ENCODE measurements at places on chromosomes 3 and 15. TPM values are rescaled to one million over a fixed set of nuclear protein-coding genes. Genes with fewer than 3 reads are reported as not detected.

- DNase-seq, result no peak
Observed at GRCh38 chr15:66587749-66588148, 22.0 kb upstream of the LCTL start.

DNA sequence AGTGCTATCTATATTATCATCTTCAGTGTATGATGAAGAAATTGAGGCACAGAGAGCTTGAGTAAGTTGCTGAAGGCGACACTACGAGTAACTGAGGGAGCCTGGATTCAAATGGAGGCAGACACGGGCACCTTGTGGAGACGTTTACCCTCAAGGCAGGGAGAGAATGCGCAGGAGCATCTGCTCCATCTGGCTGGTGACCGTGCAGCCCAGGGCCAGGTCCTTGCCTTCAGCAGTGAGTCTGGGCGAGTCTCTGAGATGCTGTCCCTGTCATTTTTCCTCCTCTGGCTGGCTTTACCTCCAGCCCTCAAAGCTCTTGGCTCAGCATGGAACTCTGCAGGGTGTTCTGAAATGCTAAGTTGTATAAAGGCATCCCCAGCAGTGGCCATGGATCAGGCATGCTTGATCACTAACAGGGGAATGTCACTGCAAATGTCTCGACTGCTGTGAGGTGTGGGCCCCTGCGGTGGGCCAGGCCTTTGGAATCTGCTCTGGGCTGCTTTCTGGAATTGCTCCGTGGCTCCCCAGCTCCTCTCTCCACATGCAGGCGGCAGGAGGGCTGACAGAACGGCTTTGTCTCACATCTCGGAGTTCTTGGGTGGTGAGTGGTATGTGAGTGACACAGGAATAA lies 19.7 kb downstream of the SPSB4 start:
- DNase-seq, result no peak

The TUSC2 gene
- 29.6 TPM for total RNA-seq

The CFAP44 gene
- 1.2 TPM for total RNA-seq

DNA sequence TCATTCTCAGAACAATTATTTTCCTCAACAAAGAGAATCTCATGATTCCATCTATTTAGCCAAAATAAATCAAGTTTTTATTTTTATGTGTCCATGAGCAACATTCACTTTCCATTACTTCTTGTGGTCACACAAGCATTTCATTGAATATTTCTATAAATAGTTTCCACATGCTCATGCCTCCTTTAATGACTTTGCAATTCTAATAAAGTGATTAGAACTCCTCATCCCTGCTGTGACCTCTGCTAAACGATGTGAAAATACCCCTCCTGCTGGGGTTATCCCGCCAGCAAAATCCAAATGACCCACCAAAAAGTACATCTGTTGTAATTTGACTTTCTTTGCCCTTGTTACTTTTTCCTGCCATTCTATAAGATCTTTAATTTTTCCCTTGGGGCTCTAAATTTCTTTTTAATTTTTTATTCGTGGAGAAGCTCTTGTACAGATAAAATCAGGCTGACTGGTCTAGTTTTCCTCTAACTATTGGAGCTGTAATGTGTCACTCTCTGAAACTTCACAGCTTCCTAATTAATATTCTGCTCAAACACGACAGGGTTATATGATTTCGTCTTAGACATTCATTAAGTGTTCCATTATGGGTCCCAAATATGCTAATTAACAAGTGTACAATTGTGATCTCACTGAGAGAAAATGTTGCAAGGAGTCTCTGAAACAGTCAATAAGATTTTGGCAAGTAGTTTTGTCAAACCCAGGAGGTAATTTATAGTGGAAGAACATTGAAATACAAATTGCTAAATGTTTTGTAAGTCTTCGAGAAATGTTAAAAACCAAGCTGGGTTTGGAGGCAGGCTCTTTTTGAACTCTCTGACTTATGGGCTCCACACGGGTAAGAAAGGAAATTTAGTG lies 533.1 kb upstream of the NAALADL2 start:
- no peak for DNase-seq

The CHRM5 gene
- total RNA-seq, result not detected

DNA sequence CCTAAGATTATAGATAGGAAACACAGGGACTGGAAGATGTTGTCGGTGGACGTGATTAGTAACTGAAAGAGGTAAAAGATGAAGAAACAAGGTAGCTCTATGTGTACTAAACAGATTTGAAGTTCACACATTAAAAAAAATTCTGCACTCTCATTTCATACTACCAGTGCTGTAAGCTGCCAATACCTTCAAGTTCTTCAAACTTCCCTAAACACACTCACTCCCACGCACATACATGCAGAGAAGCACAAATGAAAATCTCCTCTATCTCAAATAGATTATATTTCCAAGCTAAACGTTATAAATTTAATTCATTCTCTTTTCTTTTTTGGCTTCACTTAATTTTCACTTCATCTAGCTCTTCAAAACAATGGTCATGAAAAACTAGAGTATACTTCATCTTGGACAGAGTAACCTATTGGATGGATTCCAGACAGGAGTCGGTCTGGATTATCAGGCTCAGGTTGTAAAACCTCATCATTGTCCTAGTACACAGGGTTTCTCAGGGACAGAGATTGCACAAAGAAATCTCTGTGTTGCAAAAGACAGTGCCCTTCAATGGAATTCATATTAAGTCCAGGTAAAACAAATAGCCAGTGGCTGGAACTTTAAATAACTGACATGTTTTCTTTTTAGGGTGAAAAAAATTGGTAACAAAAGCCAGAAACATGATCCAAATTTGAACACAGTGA lies 408.1 kb upstream of the ZNF385D start:
- DNase-seq, result no peak

GRCh38 chr3:134917631-134918030 lies 122.6 kb downstream of the EPHB1 start:
- DNase-seq, result no peak

- no peak for DNase-seq
Observed at GRCh38 chr15:76903251-76903681, 1.9 kb downstream of the SCAPER start.

GRCh38 chr15:88036154-88036839 lies 220.2 kb downstream of the NTRK3 start:
- DNase-seq, result no peak

- no peak for DNase-seq
Observed at GRCh38 chr15:48221885-48222284, 15.8 kb downstream of the SLC12A1 start.

DNA sequence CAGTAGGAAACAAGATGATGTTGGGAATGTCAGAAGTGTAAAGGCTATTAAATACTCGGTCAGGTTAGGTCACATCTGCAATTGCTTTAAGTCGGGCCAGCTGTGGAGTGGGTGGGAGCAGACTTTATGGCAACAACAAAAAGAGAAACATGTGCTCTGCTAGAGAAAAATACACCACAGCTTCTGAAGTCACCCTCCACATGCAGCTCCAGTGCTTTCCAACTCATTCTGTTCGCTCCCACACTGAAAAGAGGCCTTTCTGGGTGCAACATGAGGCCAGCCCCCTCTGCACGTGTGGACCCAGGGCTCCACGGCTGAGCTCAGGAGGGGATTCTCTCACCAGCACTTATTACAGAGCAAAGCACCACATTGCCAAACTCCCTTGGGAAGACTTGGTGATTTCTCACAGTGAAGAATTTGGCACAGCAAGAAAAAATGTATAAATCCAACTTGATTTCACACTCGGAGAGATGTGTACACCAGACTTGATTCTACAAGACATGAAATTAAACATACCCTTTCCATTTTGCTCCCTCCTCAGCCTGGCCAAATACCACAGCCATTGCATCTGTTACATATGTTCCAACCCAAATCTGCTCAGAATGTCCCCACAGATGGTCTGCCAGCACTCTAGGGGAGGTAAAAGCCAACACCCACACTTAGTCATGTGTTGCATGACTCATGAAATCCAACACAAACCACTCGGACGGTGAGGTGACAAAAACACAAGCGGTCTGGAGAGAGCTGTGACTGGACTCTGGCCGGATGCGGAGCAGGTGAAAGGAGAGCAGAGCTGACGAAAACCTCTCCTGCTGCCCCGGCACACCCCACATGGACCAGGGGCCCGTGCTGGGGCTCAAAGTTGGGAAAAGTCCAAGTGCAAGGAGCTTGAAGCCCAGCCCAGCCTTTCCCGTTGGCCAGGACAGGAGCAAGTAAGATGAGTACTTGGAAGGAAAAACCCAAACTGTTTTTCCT lies 74.6 kb downstream of the ITGB5 start:
- DNase-seq, result peak; percentile 94

DNA sequence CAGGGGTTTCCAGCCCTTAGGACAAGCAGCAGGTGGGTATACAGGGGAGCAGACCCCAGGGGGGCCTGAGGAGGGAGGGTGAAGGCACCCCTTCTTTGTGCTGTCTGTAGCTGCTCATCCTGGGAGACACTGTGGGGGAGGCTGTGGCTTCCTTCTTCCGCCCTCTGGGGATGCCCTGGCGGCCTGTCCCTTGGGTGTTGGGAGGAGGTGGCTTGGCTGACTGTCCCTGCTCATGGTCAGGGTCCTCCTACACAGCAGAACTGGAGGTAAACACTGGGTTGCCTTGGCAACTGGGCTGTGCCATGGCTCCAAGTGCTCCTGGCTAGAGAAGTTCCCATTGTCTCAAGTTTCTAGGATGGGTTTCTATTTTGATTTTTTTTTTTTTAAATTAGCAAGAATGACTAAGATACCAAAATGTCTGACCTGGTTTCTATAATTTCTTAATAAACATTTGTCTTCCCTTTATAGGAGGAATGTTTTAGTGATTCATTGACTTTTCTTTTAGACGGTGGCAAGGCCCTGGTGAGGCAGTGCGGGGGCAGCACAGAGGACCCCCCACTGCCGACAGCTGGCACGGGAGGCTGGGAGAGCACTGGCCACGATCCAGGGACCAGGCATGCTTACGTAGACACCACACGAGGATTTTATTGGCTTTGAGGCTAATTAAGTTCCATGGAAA lies 12.4 kb downstream of the KLF13 start:
- DNase-seq, result peak; percentile 89

DNA sequence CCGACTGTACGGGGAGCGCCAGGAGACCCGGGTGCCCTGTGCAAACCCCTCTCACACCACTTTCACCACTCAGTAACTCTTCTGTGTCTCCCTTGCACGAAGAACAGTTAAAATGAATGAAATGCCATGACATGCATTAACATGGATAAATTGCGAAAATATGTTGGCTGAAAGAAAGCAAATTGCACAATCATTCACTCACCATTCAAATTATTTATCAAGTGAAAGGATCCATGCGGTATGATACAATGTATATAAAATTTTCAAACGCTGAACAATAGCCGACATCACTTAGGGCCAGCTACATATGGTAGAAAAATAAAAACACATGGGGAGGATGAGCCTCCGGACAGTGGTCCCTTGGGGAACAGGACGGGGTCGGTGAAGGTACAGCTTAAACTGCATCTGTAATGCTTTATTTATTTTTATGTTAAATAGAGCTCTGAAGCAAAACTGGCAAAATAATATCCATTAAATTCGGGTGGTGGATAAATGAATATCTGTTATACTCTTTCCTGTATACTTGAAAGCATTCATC lies 45.9 kb downstream of the SLC12A8 start:
- DNase-seq, result no peak

GRCh38 chr15:67879440-67880129 lies 39.7 kb upstream of the RNU6-1 start:
- peak; percentile 50 for DNase-seq

GRCh38 chr3:125332504-125332903 lies 42.6 kb downstream of the ZNF148 start:
- DNase-seq, result no peak

The GCNT3 gene
- not detected for total RNA-seq

The CD200 gene
- 5.7 TPM for total RNA-seq

The TUSC7 gene
- total RNA-seq, result not detected

DNA sequence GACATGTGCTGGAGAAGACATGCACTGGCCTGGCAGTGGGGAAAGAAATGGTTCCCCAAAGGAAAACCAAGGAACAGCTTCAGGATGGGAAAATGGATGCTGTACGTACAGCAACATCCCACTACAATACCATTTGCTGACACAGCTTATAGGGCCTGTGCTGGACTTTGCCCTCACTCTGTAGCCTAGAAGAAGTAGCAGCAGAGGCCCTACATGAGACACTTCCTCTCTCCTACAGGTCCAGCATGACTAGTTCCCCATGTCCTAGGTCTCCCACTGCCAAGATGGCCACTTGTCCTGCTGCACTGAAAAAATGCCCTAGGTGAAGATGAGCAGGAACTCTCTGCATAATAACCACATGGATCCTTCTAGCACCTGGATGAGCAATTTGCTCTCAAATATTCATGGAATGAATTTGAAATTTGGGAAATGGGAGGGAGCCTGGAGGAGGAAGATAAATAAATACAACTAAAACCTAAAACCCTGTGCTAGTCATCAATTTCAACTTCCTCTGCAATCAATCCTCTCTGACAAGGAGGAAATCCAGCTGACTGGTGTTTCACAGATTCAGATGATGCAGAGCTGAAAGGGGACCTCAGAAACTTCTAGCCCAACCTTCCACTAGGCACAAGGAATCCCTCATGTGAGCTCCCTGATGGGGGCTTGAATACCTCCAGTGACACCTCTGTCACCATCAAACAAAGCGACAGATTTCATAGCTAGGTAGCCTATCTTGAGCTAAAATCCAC lies 514.3 kb upstream of the PPP2R3A start:
- DNase-seq, result no peak

DNA sequence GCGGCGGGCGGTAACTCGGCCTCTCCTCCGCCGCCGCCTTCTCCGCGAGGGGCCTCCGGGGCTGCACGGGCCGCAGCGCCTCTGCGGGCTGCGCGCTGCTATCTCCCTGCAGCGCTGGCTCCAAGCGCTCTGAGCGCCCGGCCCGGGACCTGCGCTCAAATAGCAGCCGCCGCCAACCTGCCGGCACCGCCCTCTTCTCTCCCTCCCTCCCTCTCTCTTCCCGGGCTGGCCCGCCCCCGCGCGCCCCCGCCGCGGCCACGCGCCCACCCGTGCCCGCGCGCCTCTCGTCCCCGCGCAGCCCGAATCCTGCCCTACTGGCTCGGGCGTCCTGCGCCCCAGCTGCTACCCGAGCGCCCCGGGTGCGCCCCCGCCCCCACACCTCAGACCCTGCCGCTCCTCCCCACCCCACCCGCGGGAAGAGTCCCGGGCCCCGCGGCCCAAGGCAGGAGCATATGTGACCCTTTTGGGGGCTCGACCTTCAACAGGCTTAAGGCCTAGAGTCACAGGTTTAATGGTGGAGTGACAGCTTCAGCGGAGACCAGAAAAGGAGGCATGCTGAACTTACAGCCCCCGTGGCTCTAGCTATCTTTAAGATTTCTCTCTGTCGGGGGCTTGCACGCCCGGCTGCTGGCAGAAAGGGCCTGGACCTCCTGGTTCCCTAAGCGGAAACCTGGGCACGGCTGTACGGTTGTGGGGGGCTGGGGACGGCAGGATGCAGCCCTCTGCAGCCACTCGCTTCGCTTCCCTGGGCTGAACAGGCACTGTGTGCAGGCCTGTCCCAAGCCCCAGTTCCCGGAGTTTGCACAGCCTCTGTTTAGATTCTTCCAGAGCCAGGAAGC lies at the start of gene CACNA2D2:
TSS of gene CACNA2D2 (minus strand) at position 131 of the 839 bp plus-strand sequence. CDS start 211 bp downstream, outside the sequence.
- DNase-seq, result no peak

The PYGO1 gene
- total RNA-seq, result 4.3 TPM

The C3orf49 gene
- total RNA-seq, result not detected

- DNase-seq, result no peak
Observed at GRCh38 chr3:14871456-14872200, 52.9 kb downstream of the FGD5 start.
